GOT3 (cell line): ENCODE measurements at places on chromosomes 4 and X.
A peak's percentile ranks its signal among the peaks of the same experiment; 100 is the strongest.

- no peak for DNase-seq
Measured at GRCh38 chr4:84814094-84814750, 152.3 kb downstream of the WDFY3 start.

DNA sequence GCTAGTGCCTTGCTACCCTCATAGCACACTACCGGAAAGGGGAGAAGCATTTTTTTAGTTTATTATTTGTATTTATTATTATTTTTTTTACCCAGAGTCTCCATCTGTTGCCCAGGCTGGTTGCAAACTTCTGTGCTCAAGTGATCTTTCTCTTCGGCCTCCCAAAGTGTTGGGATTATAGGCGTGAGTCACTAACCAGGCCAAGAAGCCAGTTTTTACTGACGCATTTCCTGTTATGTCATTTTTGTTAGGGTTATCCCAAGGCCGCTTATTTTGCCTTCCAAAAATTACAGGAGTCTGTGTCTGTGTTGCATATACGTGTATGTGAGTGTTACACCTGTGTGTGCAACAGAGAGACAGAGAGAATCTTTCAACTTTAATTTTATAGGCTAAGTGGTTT, 404.5 kb downstream of the GBA3 start:
- DNase-seq, result no peak

- no peak for DNase-seq
Measured at GRCh38 chr4:4671774-4672349, 130.0 kb upstream of the STX18 start.

DNA sequence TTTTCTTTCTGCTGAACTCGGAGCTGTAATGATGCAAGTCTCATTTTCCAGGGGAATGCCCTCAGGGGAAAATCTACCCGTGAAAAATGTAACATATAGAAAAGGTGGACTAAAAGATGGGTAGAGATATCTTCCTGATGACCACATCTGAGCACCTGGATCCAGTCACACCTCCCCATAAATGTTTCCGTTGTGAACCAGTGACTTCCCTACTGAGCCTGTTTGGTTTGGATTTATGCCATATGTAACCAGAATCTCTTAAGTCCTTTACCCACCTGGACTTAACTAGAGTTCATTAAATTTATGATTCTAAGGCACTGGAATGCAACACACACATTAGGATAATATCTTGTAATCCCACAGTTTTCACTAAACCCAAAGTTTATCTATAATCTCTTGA, 171.1 kb downstream of the ZNF330 start:
- no peak for DNase-seq

GRCh38 chr4:95869961-95870500, 30.1 kb downstream of the PDHA2 start:
- no peak for DNase-seq

GRCh38 chrX:151984328-151984727, 9.9 kb upstream of the GABRE start:
- no peak for DNase-seq

GRCh38 chr4:140645614-140646412, 77.1 kb upstream of the UCP1 start:
- DNase-seq, result no peak

- no peak for DNase-seq
Measured at GRCh38 chr4:152010710-152011079, 249.9 kb upstream of the GATB start.

DNA sequence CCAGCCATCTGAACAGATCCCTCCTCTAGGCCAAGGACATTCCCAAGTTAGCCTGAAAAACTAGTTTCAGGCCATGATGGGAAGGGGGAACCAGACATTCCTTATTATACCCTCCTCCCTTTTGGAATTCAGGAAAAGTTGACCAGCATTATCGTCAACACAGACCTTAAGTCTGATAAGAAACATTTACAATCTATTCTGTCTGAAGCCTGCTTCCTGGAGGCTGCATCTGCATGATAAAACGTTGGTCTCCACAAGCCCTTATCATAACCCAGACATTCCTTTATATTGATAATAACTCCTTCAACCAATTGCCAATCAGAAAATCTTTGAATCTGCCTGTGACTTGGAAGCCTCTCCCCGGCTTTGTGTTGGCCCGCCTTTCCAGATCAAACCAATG, 44.3 kb downstream of the EFHC2 start:
- no peak for DNase-seq

- DNase-seq, result no peak
Measured at GRCh38 chr4:22857411-22857810, 164.7 kb downstream of the GBA3 start.

GRCh38 chrX:79259073-79259689, 108.0 kb downstream of the ITM2A start:
- DNase-seq, result no peak

- DNase-seq, result no peak
Measured at GRCh38 chrX:51406688-51407519, 74.3 kb downstream of the NUDT10 start.

GRCh38 chr4:181971973-181972372, 271.2 kb upstream of the TENM3 start:
- no peak for DNase-seq

GRCh38 chr4:7800410-7800809, 139.3 kb downstream of the AFAP1 start:
- DNase-seq, result no peak

DNA sequence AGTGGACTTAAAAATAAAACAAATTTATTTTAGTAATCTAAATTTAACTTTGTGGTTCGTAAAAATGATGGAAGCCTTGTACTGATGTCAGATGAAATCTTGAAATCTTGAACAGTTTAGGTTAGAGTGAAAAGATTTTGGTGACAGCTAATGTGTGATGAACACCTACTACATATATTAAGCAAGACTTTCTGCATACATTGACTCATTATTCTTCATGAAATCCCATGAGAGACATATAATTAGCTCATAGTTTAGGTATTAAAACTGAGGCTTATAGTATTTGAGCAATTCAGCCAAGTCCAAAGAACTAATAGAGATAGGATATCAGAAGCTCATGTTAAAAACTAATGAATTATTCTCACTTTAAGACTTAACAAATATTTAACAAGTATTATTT, 66.9 kb upstream of the PCDH7 start:
- DNase-seq, result no peak

- no peak for DNase-seq
Measured at GRCh38 chr4:56348576-56348975, 38.7 kb downstream of the AASDH start.

- DNase-seq, result no peak
Measured at GRCh38 chr4:100609810-100610209, 92.0 kb upstream of the EMCN start.

- DNase-seq, result no peak
Measured at GRCh38 chr4:155966731-155967395, 13.2 kb upstream of the CTSO start.

DNA sequence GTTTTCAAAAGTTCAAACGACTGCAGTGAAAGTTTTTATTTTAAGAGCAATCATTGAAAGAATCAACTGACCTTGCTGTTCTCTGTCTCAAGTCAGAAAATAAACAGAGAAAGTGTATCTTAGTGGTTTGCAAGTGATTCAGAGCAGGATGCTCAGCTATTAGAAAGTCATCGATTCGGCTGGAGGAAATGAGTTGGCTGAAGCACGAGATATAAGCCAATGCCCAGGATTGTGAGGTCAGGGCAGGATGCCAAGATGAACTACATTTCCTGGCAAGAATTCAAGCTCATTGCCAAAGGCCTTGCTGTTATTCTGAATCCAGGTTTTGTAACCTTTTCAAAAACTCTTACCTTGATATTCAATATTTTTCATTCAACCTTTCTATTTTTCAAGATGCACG, 541.4 kb upstream of the BOD1L1 start:
- DNase-seq, result peak; percentile 71

- DNase-seq, result no peak
Measured at GRCh38 chrX:15221321-15221720, 48.6 kb downstream of the ASB9 start.

DNA sequence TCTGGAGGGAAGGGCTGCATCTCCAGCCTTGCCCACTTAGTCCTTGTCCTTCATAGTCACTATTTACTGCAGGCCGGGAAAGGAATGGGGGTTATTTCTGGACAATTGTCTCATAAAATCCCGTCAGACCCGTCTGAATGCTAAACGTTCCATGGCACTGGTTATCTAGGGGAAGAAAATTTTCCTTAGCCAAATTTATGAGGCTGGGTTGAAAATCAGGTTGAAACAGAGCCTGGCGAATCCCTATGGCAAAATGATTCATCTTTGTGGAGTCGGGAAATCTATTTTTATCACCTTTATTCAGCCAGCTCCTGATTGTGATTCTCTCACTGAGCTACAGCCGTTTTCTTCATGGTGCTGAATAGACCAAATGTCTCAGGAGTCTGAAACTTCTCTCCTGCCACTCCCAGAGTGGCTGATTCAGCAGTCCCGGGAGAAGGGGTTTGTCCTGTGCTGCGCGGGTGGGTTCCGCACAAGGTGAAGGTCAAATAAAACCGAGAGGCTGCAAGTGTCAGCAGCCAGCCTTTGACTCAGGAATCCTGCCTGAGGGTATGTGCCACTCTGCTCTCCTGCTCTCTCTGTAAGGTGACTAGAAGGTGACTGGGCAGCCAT, 1.0 kb downstream of the LIMCH1 start:
- no peak for DNase-seq

DNA sequence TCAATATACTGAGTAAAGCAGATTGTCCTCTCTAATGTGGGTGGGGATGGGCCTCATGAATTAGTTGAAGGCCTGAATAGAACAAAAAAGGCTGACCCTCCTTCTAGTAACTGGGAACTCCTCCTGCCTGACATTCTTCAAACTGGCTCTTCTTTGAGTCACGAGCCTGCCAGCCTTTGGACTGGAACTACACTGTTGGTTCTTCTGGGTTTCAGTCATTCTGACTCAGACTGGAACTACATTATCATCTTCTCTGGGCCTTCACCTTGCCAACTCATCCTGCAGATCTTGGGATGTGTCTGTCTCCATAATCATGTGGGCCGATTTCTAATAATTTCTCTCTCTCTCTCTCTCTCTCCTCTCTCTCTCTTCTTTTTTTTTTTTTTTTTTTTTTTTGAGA, 26.9 kb upstream of the CT47C1 start:
- DNase-seq, result no peak

GRCh38 chr4:80484712-80485111, 149.2 kb downstream of the CFAP299 start:
- DNase-seq, result no peak

DNA sequence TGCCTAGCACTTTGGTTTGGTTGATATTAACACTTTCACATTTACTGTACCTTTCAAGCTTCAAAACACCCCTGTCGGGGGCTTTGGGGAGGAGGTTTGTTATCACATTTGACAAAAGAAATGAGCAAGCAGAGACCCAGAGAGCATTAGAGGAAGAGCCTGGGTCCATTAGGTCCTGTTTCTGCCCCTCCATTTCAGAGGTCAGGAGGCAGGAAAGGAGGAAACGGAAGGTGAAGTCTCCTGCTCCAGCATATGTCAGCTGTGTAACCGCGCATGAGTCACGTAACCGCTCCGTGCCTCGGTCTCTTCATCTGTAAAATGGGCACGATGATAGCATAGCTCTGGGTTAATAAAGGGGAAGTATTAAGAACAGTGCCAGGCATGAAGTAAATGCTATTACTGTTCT, 201.9 kb upstream of the BCOR start:
- no peak for DNase-seq

- DNase-seq, result no peak
Measured at GRCh38 chr4:138788267-138788790, 227.3 kb upstream of the NOCT start.

- no peak for DNase-seq
Measured at GRCh38 chrX:43019021-43019420, 241.1 kb upstream of the PPP1R2C start.

DNA sequence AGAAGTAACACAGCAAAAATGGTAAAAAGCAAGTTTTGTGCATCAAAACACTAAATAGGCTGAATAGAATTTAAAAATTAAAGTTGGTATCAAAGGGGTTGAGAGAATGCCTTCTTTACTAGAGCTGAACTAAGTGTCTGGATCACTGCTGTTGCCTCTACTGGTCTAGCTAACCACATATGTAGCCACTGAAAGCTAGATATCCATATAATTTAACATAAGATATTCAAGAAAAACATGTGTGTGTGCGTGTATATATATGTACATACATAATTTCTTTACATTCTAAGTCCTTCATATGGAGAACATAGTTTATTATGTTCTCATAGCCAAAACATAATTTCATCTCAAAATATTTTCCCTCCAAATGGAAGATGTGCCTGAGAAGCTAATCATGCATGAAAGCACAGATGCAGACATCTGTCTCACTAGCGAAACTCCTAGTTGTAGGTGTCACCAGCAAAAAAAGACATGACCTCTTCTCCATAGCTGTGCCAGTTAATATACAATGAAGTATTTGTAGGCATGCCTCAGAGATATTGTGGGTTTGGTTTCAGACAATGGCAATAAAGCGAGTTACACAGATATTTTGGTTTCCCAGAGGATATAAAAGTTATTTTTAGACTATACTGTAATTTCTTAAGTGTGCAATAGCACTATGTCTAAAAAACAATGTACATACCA, 47.3 kb downstream of the PDE5A start:
- DNase-seq, result no peak

DNA sequence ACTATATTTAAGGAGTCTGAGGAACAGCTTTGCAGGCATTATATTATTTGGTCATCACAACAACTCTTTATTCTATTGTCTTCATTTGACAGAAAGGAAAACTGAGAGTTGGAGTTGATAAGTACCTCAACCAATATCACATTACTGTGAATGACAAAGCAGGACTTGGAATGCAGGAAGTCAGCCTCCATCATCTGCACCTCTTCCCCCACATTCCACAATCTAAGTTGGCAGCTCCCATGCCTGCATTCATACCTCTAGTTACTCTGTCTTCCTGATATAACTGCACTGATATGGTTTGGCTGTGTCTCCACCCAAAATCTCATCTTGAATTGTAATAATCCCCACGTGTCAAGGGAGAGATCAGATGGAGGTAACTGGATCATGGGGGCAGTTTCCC, 356.7 kb downstream of the GALNTL6 start:
- DNase-seq, result no peak

GRCh38 chr4:166146806-166147540, 273.9 kb downstream of the TLL1 start:
- DNase-seq, result no peak

DNA sequence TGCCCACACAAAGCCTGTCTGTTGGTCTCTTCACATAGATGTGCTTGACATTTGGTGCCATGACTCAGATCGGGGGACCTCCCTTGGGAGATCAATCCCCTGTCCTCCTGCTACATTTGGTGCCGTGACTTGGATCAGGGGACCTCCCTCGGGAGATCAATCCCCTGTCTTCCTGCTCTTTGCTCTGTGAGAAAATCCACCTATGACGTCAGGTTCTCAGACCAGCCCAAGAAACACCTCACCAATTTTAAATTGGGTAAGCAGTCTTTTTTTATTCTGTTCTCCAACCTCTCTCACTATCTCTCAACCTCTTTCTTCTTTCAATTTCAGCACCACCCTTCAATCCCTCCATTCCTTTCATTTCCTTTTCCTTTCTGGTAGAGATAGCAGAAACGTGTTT, 159.6 kb upstream of the AGTR2 start:
- no peak for DNase-seq

DNA sequence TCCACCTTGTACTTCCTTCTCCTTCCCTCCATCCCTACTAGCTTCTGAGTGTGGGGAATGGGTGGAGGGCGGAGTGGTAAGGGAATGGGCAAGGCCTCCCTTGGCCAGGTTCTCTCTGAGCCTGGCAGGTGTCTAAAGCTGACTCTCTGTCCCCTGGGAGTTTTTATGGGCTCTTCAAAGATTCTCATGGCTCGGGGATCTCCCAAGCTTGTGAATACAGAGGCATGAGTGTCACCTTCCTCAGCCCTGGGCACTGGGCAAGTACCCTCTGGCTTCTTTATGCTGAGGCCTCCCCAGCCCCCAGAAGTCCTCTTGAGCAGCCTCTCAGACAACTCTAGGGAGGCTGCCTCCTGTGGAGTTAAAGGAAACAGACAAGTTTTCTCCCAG, 32.5 kb upstream of the DDX3X start:
- no peak for DNase-seq
